ENCODE measurements at places on chromosomes 1 and 21.
A peak's percentile ranks its signal among the peaks of the same experiment; 100 is the strongest.

DNA sequence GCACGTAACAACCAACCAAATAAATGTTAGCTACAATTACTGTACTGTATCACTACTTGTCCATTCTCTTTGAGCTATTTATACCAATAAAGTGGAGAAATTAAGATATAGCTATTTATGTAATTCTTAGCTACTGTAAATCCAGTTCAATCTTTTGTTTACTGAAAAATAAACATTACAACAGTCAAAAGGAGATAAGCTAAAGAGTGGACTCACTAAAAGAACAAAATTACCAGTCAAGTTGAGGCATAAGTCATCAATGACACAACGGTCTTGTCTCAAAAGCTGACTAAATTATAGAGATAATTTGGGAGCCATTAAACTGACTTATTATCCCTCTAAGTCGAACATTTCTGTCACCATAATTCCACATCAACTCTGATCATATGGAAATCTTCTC is 22.5 kb downstream of the TGFBR3 start:
- no peak for DNase-seq

GRCh38 chr1:108611984-108612383 is 48.9 kb downstream of the HENMT1 start:
- no peak for DNase-seq

GRCh38 chr1:117674521-117675400 is 68.9 kb downstream of the TENT5C start:
- no peak for DNase-seq

GRCh38 chr1:162892906-162893611 is 32.1 kb upstream of the CCDC190 start:
- DNase-seq, result no peak

GRCh38 chr1:26759531-26759930 is 28.2 kb upstream of the PIGV start:
- no peak for DNase-seq

GRCh38 chr1:7608628-7609305 is 162.3 kb upstream of the VAMP3 start:
- DNase-seq, result no peak

GRCh38 chr1:225131869-225132268 is 202.4 kb downstream of the DNAH14 start:
- DNase-seq, result no peak

- DNase-seq, result peak; percentile 51
These were observed at the start of gene DOP1B for GRCh38 chr21:36156815-36157670. Gene DOP1B, plus strand, starts transcription at chr21:36156824. Its CDS starts 7,910 bp downstream, at chr21:36164734.

DNA sequence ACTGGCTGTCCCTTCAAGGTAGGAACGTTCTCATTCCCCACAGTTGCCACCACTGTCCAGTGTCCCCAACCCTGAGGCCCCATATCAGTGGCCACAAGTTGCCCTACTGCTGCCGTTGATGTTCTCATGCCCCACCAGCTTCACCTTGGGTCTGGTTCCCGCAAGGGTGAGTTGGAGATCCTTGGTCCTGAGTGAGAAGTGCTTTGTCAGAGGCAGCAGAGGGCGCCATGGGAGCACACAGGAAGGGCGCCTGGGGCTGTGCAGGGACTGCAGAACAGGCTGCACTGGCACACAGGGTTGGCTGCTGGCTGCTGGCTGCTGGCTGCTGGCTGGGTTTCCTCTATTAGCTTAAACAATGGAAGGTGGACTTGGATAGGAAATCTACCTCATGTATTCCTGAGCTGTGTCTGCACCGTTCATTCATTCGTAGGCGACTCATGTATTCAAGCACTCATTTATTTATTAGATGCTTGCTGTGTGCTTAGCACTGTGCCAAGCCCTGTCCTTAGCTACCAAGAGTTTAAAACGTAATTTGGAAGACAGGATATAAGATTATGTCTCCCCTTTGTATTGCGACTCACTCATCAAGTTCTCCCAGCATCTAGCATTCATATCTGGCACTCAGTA is 2.1 kb upstream of the S100A9 start:
- peak; percentile 81 for DNase-seq

- no peak for DNase-seq
These were observed 88.8 kb downstream of the STUM start for GRCh38 chr1:226637147-226637935.

GRCh38 chr1:59156526-59157199 is 140.2 kb upstream of the FGGY start:
- DNase-seq, result no peak

GRCh38 chr1:230204842-230205241 is 137.8 kb downstream of the GALNT2 start:
- DNase-seq, result no peak

- no peak for DNase-seq
These were observed 277.0 kb downstream of the PTPRU start for GRCh38 chr1:29513357-29513756.

GRCh38 chr1:57872913-57873312 is 449.1 kb upstream of the DAB1 start:
- no peak for DNase-seq

- no peak for DNase-seq
These were observed 47.4 kb downstream of the OLIG1 start for GRCh38 chr21:33117101-33117888.

DNA sequence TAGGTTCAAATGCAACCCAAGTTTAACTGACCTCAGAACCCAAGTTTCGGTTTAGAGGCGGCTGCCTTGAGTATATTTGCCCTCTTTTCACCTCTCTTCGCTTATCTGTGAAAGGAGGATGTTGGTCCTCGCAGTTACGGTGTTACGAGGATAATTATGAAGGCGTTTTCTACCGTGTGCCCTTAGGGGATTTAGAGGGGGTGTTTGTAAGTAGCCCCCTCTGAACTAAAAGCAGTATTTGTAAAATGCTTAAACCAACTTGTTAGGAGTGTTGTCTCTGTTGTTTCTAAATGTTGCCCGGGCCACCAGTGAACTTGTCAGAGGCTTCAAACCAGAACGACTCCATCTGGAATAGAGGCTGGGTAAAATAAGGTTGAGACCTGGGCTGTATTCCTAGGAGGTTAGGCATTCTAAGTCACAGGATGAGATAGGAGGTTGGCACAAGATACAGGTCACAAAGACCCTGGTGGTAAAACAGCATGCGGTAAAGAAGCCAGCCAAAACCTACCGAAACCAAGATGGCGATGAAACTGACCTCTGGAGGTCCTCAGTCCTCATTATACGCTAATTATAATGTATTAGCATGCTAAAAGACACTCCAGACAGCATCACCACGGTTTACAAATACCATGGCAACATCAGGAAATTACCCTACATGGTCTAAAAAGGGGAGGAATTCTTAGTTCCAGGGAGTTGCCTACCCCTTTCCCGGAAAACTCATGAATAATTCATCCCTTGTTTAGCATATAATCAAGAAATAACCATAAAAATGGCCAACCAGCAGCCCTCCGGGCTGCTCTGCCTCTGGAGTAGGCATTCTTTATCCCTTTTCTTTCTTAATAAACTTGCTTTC is 1.0 kb upstream of the PSRC1 start:
- DNase-seq, result no peak

- DNase-seq, result no peak
These were observed 314.3 kb downstream of the HHIPL2 start for GRCh38 chr1:222233444-222234158.

- DNase-seq, result no peak
These were observed 45.9 kb downstream of the RGL1 start for GRCh38 chr1:183850852-183851251.

All from NCI-H187 (cell line).